ENCODE measurements at places on chromosomes 7 and 10.
A peak's percentile ranks its signal among the peaks of the same experiment; 100 is the strongest.

GRCh38 chr7:23161482-23161881, 20.4 kb upstream of the NUP42 start:
- no peak overlapping the region for H3K27ac ChIP-seq
- no peaks in the 10 kb centered on the region for H3K27me3 ChIP-seq
- no peak overlapping the region for H3K4me3 ChIP-seq
- DNase-seq, result no peak

DNA sequence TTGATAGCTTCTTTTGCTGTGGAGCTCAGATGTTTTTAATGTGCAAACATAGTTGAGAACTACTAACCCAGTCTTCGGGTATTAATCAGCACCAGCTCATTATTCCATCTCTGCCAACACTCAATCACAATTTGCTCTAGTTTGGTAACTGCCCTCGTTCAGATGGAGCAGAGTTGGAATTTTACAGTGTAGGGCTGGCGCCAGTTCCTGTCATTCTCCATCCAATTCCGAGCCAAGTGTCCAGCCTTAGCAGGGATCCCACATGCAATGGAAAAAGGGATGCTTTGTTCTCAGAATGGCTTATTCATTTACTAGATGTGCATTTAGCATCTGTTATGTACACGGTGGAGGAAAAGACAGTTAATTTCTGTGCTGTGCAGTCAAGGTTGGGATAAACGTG, 504.5 kb upstream of the GALNT17 start:
- no peak overlapping the region for H3K27ac ChIP-seq
- H3K4me1 ChIP-seq, result peaks cover 5% of the 10 kb centered on the region
- no peak overlapping the region for H3K4me3 ChIP-seq

DNA sequence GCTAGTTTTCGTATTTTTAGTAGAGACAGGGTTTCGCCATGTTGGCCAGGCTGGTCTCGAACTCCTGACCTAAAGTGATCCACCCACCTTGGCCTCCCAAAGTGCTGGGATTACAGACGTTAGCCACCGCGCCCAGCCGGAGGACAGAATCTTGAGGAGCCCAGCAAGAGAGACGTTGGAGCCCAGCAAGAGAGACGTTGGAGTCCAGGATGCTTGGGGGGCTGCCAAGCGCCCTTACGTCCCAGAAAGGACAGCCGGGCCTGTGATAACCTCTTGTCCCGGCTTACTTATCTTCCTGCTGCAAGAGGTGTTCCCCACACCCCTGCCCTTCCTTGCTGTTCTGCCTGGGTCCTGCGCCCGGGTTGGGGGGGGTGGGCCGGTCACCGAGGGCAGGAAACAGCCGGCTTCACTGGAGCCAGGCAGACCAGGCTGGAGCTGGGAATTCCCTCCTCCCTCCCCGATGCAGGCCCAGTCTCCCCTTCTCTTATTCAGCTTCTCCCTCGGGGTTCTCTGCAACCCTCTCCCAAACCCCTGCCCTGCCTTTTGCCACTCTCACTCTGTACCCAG, 1.9 kb upstream of the EPHB4 start:
- peaks cover 9% of the 10 kb centered on the region for H3K4me1 ChIP-seq
- H3K27ac ChIP-seq, result no peak overlapping the region
- H3K27me3 ChIP-seq, result no peaks in the 10 kb centered on the region
- H3K4me3 ChIP-seq, result no peak overlapping the region

GRCh38 chr10:132395704-132396493, 1.1 kb upstream of the PWWP2B start:
- H3K36me3 ChIP-seq, result no peaks in the 10 kb centered on the region
- H3K4me1 ChIP-seq, result peaks cover 21% of the 10 kb centered on the region
- H3K27ac ChIP-seq, result no peak overlapping the region

DNA sequence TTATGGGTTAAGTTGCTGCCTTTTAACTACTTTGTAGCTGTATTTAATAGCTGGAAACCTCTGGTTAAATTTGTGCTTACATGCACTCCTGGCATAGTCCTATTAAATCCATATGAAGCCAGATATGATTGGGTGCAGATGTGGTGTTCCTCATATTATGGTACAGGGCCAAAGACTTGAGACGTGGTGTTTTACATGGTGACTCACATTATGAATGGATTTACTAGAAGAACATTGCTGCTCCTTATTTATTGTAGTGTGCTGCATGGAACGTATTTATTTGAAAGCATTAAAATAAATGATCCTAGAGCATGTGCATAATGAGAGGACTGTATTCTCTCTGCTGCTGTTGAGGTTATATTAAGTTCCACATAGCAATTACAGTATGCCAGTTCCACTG, 224.1 kb downstream of the SLC25A13 start:
- H3K27ac ChIP-seq, result no peak overlapping the region
- no peak overlapping the region for H3K4me3 ChIP-seq
- peak; percentile 66 for DNase-seq
- H3K27me3 ChIP-seq, result no peaks in the 10 kb centered on the region

GRCh38 chr10:126264102-126265018, 123.9 kb downstream of the ADAM12 start:
- no peak overlapping the region for H3K27ac ChIP-seq
- no peak overlapping the region for H3K4me3 ChIP-seq

DNA sequence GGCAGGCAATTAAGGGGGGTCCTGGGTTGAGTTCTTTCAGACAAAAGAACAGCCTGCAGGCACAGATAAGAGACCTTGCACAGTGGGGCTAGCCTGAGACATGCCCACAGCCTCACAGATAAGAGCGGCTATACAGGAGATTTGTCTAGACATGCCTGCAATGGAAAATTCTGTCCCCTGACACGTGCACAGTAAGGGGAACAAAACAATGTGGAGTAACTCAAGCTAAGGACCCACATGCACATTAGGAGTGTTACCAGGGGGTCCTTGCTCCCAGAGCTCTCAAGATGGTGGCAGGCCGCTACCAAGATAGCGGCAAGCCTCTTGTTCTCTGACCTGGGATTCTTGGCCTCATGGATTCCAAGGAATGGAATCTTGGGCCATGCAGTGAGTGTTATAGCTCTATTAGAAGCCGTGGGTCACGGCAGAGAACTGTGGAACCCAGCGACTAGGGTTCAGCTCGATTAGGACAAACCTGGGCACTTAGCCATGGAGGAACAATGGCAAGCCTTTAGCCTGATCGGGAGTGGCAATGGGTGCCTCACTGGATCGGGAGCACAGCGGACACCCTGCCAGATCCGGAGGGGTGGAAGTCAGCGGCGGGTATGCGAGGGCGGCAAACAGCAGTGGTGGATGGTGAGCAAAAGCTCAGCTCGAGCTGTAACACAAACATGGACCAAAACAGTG, 196.9 kb downstream of the CCSER2 start:
- no peak overlapping the region for H3K4me3 ChIP-seq
- H3K36me3 ChIP-seq, result no peaks in the 10 kb centered on the region
- no peak for DNase-seq
- no peaks in the 10 kb centered on the region for H3K27me3 ChIP-seq
- no peak overlapping the region for H3K27ac ChIP-seq
- H3K4me1 ChIP-seq, result no peaks in the 10 kb centered on the region
